ENCODE measurements at places on chromosomes 2 and 18.

DNA sequence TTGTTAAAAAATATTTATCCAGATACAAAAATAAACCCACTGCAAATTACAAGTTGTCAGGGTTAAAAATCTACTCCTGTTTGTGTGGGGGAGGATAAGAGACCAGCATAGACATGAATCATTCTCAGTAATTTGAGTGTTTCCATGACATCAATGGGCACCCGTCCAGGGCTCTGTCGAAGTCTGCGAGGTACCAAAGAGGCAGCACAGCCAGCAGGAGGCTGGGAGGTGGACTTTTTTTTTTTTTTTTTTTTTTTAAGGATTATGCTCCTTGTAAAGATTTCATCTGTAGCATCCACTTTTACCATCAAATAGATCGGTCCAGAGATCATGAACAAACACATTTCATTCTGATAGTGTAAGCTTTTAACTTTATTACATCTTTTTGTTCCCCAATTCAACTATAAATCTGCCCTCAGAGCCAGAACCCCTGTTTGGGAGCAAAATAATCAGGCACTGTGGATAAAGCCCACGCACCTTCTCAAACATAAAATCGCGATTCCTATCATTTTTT lies 182.0 kb downstream of the TCF4 start:
- peak; percentile 81 for DNase-seq

DNA sequence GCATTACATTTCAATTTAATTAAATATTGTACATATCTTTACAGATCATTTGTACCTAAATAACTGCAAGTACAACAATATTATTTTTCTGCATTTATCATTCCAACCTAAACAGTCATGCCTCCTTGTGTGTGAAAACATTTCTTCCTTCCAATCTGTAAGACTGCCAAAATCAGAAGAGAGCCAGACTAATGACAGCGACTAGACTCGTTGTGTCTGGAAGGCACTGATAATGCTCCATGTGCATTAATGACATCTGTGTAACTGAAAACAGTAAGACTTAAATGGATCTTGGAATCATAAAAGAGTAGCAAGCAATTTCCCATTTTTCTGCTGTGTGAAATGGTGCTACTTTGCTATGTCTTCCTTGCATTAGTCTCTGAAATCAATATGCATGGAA lies 278.0 kb upstream of the DSEL start:
- no peak for DNase-seq

- DNase-seq: no peak
Observed at GRCh38 chr2:85390941-85391669, 19.1 kb downstream of the CAPG start.

DNA sequence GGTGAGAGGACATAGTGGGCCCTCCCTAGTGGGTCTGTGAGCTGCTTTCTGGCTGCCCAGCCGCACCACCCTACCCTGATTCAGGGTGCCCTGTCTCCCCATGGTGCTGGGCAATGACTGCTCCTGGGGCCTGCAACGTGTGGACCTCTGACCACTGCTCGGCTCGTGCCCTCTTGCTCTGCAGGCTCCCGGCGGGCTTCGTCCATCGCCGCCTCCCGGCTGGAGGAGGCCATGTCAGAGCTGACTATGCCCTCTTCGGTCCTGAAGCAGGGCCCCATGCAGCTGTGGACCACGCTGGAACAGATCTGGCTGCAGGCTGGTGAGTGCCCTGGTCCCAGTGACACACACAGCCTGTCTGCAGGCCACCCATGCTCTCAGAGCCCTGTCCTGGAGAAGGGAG lies 103.5 kb downstream of the STPG4 start:
- DNase-seq: no peak

- DNase-seq: no peak
Observed at GRCh38 chr2:18378020-18378653, 182.3 kb downstream of the RDH14 start.

DNA sequence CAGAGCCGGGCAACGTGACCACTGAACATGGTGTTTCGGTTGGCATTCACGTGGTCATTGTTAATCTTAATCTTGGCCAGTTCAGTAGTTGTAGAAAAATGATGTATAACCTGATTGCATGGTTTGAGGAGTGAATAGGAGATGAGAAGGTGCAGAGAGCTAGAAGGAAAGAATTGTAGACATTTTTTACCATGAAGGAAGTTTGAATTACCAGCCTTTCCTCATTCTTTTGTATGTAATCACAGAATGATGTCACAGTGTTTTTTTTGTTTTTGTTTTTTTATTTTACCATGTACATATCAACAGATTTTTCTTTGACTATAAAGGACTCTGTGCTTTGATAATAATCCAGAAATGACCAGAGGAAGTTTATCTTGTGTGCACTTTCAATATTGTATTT lies 126.3 kb downstream of the LTBP1 start:
- no peak for DNase-seq
